Spinal cord (tissue), 10 donors: ENCODE measurements at places on chromosomes 7 and 10. TPM values are rescaled to one million over a fixed set of nuclear protein-coding genes. Genes with fewer than 3 reads are reported as not detected.

DNA sequence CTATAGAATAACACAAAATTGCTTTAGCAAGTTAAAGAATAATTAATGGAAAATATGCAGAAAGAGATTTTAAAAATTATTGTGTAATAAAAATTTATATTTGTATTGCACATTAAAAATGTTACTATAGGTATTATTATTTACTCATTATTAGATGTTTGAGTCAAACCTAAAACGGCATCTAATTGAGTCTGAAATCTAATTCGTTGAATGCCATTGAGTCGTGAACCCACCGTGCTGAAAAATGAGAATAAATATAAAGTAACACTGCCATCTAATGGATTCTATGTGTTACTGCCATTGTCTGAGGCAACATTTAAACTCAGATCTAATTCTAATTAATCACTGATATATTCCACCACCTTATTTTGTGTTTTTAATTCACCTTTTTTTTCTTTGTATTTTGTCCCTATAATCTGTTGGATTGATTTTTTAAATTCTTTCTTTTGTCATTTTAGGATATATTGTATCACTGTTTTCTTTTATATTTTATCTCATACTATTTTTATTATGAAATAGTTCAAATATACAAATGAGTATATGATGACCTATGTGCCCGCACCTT lies 62.2 kb downstream of the SAMD9 start:
- peak; percentile 66 for DNase-seq

GRCh38 chr7:43926798-43927123 lies 525 bp downstream of the UBE2D4 start:
- no peak for DNase-seq

R3HCC1L gene
- 18.6 TPM for total RNA-seq

GRCh38 chr7:10475940-10476641 lies 497.6 kb upstream of the PHF14 start:
- DNase-seq: no peak

- DNase-seq: no peak
Measured at GRCh38 chr10:30750971-30751677, 121.6 kb upstream of the LYZL2 start.

EGR2 gene
- total RNA-seq: 12.0 TPM

HMX3 gene
- 0.20 TPM for total RNA-seq

CDC14C gene
- total RNA-seq: not detected

DNA sequence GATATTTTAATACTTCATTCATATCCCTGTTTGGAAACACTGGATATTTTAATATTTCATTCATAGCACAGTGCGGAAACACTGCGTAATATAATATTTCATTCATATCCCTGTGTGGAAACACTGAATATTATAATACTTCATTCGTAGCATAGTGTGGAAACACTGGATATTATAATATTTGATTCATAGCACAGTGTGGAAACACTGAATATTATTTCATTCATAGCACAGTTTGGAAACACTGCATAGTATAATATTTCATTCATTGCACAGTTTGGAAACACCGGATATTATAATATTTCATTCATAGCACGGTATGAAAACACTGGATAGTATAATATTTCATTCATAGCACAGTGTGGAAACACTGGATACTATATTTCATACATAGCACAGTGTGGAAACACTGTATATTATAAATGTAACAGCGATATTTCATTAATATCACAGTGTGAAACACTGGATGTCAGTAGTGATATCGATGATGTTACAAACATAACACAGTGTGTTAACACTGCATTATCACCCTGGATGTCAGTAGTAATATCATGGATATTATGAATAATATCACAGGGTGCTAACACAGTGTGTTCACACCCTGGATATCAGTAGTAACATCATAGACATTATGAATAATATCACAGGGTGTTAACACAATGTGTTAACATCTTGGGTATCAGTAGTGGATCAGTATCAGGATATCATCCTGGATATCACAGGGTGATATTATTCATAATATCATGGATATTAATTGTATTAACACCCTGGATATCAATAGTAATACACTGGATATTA lies 2.9 kb upstream of the TMEM225B start:
- DNase-seq: no peak

GRCh38 chr10:86963341-86963919 lies 4.9 kb upstream of the ADIRF start:
- no peak for DNase-seq

DNA sequence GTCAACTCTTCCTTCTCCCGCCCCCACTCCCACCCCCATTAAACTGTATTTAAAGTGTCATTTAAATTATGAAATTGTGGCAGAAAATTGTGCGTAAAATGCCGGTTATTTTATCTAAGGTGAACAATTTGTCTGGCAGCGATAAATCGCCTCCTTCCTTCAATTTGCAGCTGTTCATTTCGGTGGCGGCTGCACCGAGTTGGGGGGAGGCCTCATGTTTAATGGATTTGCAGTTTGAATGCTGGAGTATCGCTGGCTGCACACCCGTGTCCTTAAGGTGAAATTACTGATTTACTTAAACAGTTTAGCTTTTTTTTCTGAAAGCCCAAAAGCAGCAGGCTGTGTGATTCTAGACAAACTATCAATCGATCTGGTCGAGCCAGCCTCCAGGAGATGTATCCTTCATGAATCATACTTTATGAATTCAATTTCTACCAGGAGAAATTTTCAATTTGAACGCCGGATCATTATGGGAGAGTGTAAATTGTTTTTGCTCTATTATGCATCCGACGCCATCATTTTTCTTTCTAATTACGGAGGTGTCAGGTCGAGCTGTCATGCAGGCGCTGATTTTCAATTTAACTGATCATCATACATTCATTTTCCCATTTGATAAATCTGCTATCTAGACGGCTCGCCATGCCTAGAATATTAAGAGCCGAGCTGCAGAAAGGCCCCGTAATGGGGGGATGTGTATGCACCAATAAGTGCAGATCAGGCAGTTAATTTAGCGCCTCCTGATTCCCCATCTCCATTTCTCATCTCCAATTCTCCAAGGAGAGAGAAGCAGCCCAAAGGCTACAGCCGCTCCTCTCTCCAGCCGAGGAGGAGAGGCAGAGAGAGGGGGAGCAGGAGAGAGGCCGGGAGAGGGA lies 6.5 kb downstream of the UNCX start:
- DNase-seq: peak; percentile 51
